ENCODE measurements at places on chromosomes 4 and X.
A peak's percentile ranks its signal among the peaks of the same experiment; 100 is the strongest.

- DNase-seq: no peak
These were observed 104.8 kb upstream of the ENPEP start for GRCh38 chr4:110371016-110371770.

GRCh38 chr4:89072921-89073320, 15.9 kb upstream of the FAM13A start:
- DNase-seq: no peak

GRCh38 chr4:110850461-110851442, 227.9 kb upstream of the PITX2 start:
- no peak for DNase-seq

DNA sequence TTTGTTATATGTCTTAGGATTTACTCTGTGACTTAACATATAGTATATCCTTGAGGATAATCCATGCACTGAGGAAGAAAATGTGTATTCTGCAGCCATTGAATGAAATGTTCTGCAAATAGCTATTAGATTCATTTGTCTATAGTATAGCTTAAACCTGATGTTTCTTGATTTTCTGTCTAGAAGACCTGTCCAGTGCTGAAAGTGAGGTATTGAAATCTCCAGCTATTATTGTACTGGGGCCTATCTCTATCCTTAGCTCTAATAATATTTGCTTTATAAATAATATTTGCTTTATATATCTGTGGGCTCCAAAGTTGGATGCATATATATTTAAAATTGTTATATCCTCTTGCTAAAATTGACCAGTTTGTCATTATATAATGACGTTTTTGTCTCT, 26.7 kb upstream of the MAGEC3 start:
- DNase-seq: no peak

DNA sequence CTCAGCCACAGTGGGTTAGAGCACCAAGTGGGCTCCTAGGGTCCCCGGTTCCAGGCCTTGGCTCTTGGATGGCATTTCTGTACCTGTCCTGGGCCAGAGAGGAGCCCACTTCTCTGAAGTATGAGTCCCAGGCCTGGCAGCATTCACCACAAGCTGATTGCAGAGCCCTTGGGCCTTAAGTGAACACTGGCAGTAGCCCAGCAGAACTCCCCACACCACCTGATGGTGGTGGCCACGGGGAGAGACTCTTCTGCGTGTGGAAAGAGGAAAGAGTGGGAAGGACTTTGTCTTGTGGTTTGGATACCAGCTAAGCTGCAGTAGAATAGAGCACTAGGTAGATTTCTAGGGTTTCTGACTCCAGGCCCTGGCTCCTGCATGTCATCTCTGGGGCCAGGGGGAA, 104.8 kb downstream of the DLG3 start:
- DNase-seq: no peak

DNA sequence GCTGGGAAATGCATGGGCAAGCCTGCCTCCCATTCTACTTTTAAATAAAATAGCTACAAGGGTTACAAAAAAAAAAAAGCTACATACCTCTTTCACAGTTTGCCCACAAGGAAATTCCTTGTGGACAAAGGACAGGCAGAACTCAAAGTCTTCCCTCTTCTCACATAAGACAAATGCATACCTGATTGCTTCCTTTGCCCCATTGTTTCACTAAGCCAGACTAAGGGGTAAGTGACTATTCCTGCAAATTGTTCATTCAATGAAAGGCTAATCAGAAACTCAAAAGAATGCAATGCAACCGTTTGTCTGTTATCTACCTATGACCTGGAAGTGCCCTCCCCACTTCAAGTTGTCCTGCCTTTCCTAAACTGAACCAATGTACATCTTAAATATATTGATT, 780.6 kb downstream of the FAM133A start:
- no peak for DNase-seq

DNA sequence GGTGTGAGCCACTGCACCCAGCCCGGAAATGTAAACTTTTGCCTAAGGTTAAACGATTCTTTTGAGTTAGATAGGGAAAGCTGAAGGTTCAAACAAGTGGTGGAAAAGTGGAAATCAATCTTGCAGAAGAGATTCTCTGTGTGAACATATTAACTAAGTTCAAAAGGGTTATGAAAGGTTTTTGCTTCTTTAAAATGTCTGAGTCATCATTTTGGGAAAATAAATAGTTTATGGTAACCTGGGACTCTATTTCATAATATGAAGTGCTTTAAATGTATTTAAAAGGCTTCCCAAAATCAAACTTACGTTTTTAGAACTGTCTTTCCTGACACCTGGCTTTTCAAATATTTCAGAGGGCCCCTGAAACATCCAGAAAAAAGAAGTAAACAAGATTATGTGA, 73.6 kb upstream of the MID1IP1 start:
- DNase-seq: no peak

- DNase-seq: no peak
These were observed 50.7 kb downstream of the FHL1 start for GRCh38 chrX:136198010-136198409.

- DNase-seq: peak; percentile 47
These were observed 5.9 kb downstream of the IRAK1 start for GRCh38 chrX:154013614-154014360.

- no peak for DNase-seq
These were observed 32.5 kb upstream of the ZNF185 start for GRCh38 chrX:152865232-152865920.

- DNase-seq: no peak
These were observed 46.4 kb downstream of the GPAT3 start for GRCh38 chr4:83582289-83582785.

DNA sequence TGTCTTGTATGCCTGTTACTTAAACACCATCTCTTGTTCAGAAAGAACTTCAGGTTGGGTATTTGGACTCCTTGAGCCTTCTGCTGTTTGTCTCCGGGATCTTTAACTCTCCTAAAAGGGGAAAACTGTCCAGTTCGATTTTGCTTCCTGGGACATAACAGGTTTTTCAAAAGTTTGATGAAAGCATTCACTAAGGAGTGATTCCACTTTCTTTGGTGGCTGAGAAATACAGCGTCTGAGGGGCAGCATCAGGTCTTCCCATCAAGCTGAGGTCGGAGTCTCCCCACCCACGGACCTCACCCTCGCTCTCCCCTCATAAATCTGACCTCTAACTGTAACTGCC, 1.4 kb downstream of the AFAP1 start:
- no peak for DNase-seq

GRCh38 chr4:169024762-169025161, 14.7 kb upstream of the CBR4 start:
- no peak for DNase-seq

DNA sequence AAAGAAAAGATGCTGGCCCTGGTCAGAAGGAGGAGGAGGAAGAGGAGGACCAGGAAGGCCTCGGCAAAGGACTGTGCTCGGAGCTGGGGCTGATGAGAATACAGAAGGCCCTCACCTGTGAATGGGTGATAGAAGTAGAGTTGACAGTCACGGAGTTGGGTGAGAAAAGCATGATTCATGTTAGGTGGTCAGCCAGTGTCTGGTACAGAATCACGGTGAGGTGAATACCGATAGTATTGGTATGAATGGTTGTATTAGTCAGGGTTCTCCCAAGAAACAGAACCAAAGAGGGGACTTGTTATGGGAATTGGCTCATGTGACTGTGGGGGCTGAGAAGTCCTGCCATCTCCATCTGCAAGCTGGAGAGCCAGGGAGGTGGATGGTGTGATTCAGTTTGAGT, 32.5 kb upstream of the FAM156A start:
- no peak for DNase-seq

DNA sequence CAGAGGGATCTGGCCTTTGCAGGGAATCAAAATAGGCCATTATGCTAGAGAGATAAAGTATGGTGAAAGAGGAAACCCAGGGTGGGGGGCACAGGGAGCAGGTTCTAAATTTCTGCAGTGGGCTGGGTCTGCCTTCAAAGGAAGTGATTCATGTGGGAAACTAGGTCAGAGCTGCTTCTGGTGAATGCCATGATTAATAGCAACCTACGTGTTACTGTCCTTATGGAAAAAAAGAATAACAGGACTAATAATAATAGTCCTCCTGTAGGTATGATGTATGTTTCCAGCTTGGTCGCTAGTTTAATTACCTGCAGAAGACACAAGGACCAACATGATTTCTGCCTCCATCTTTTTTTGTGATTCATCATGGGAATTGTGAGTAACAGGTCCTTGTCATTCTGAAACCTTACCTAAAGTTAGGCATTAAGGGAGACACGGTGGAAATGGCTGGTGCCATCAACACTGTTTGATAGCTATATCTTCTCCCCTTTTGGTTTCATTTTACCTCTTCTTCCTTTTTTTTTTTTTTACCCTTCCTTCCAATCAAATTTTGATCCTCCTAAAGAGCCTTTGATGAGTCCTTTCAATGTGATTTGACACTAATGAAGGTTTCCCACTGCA, 180.4 kb downstream of the CPEB2 start:
- no peak for DNase-seq

DNA sequence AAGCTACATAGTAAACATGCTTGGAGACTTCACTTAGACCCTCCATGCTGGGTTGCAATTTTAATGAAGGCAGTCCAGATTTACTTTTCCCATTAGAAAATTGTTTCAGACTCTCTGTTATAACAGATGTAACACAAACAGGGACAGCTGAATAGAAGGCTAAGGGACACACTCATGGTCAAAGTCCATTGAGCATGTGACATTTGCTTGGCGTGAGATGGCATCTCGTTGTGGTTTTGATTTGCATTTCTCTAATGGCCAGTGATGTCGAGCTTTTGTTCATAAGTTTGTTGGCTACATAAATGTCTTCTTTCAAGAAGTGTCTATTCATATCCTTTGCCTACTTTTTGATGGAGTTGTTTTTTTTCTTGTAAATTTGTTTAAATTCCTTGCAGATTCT, 358.2 kb upstream of the CLNK start:
- no peak for DNase-seq

DNA sequence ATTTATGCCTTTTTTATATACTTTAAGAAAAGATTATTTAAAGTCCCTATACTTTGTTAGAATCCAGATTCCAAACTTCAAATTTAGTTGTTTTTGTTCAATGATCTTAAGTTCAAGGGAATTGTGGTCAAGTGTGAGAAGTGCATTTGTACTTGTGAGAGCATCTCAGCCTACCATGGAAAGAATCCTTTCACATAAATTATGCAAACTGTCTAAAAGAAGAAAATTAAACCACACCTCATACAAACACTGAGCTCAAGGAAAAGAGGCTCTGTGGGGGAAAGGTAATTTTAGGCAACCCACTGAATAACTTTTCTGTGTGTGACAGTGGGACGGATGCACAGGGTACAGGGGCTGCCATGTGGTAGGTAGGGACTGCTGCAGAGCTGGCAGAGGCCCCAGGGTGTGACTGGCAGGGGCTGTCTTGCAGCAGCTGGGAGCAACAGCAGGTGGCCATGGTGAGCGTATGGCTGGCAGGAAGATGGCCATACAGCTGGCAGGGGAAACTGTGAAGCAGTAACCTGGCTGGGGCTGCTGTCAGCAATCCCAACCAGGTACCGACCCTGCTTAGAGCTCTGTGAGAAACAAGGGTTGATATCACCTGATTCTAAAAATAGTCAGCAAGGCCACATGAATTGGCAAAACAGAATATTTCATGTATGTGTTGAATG, 130.6 kb downstream of the UGT8 start:
- no peak for DNase-seq

DNA sequence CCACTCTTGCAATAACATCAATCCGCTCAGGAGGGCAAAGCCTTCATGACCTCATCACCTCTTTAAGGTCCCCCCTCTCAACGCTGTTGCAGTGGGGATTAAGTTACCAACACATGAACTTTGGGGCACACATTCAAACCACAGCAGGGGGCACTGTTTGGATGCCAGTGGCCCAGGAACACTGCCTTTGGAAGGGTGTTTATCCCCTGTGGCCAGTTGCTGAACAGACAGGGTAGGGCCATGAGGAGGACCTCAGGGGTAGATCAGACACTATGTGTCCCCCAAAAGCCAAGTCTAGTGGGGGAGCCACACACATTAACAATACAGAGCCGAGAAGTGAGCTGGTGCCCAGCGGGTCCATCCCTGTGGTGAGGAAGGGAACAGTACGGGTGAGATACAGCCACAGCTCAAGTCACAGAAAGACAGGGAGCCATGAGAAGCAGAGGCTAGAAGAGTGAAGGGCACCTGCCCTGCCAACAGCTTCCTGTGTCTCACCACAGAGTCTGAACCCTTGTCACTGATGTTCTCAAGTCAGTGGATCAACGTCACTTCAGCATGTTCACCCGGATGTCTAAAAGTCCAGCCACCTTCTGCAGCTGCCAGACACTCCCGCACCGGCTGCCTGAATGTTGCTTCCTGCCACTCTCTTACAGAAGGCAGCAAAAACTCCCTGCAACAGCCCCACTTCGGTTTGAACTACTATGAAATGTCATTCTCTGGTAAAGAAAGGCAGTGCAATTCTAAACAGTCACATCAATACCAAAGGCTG, 19.9 kb upstream of the MXD4 start:
- DNase-seq: peak; percentile 38

DNA sequence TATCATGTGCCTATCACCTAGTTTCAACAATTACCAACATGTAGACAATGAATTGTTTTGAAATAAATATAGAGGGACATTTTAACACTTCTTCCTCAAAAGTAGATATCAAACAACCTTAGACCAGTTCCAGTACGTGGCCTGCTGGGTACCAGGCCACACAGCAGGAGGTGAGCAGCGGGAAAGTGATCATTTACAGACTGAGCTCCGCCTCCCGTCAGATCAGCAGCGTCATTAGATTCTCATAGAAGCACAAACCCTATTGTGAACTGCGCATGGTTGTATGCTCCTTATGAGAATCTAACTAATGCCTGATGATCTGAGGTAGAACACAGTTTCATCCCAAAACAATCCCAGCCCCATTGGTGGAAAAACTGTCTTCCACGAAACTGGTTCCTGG, 6.5 kb downstream of the BBS7 start:
- DNase-seq: no peak

- no peak for DNase-seq
These were observed at the start of gene CXXC4 for GRCh38 chr4:104494822-104495559. Gene CXXC4 (minus strand): TSS chr4:104494894. CDS start chr4:104491802, 3,092 bp downstream.

DNA sequence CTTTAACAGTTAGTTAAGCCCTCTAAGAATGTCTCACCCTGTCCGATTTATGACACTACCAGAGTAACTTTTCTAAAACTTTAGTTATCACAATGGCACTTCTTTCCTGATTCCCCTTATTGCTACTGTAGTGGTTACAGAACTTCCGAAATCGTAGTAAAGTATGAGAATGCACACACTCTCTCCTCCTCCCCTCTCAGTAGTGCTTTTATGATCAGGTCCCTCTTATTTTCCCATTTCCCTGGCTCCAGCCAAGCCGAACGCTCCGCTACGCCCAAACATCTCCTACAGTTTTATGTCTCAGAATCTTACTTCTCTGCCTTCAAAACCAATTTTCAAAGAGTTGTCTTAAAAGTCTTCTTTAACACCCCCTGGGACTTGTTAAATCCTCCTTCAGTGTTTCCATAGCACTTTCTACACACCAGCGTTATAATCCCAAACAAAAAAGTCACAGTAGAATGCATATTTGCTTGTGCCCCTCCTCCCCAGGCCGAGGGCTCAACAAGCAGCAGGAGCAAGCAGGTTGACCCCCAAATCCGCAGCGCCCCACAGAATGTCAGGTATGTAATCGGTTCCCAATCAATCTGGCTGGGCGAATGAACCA, 671 bp downstream of the HPF1 start:
- DNase-seq: no peak

- DNase-seq: no peak
These were observed 33.1 kb upstream of the EFNB1 start for GRCh38 chrX:68795741-68796140.

GRCh38 chr4:74919783-74920182, 13.1 kb upstream of the PARM1 start:
- no peak for DNase-seq
